Heart left ventricle (tissue), 16 donors: ENCODE measurements at places on chromosomes 1 and 21. TPM values are rescaled to one million over a fixed set of nuclear protein-coding genes. Genes with fewer than 3 reads are reported as not detected.

DNA sequence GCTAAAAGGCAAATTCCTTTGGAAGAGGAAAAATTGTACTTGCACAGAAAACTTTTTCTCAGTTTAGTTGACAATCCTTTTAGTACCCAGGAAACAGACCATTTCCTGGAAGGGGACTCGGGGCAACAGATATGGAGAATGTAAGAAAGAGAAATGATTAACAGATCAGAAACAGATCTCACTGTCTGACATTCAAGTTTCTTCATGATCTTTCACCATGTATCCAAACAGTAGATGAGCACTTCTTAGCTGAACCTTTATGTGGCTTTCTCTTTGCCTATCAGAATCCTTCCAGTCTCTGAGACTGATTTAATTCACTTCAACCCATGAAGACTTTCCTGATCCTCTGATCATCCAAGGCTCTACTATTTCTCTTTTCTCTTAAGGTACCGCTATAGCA is 2.7 kb downstream of the TTLL7 start:
- H3K27ac ChIP-seq, result no peak overlapping the region
- H3K4me3 ChIP-seq, result no peak overlapping the region
- H3K4me1 ChIP-seq, result peaks cover 5% of the 10 kb centered on the region
- H3K27me3 ChIP-seq, result no peaks in the 10 kb centered on the region
- no peaks in the 10 kb centered on the region for H3K36me3 ChIP-seq
- no peak for DNase-seq

The ADGRL4 gene
- 16.2 TPM for total RNA-seq

- peaks cover 7% of the 10 kb centered on the region for H3K4me1 ChIP-seq
- no peak for DNase-seq
- H3K27ac ChIP-seq, result no peak overlapping the region
- H3K4me3 ChIP-seq, result no peak overlapping the region
- no peaks in the 10 kb centered on the region for H3K27me3 ChIP-seq
Measured at GRCh38 chr1:8951231-8951630, 5.6 kb downstream of the CA6 start.

- H3K4me1 ChIP-seq, result no peaks in the 10 kb centered on the region
- H3K27ac ChIP-seq, result no peak overlapping the region
- H3K4me3 ChIP-seq, result no peak overlapping the region
- H3K27me3 ChIP-seq, result no peaks in the 10 kb centered on the region
- no peak for DNase-seq
Measured at GRCh38 chr1:169574336-169574735, 11.9 kb downstream of the F5 start.

The SERPINC1 gene
- not detected for total RNA-seq

DNA sequence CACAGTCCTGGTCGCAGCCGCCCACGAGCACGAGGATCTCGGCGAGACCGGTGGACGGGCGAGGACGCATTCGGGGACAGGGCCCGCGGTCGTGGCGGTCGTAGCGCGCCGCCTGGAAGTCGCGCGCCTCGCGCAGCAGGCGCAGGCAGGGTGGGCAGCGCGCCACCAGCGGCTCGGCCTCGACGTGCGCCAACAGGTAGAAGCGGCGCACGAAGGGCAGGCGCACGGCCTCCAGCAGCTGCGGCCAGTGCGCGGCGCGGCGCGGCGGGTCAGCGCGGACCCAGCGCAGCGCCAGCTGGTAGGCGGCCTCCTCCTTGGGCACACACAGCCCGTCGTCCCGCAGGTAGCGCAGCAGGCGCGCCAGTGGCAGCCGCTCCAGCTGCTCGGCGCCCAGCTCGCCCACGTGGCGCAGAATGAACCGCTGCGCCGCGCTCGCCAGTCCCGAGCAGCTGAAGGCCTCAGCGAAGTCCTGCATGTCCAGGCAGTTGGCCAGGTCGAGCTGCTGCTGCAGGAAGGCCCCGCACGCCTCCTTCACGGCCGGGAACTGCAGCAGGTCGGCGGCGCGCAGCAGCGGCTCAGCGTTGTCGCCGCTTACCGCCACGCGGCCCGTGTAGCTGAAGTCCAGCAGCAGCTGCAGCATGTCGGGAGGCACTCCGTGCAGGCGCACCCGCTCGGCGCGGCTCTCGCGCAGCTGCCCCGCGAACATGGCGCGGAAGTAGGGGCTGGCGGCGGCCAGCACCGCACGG is 573 bp downstream of the KLHL21 start:
- H3K27ac ChIP-seq, result peak overlapping the region; percentile 100
- no peak for DNase-seq
- H3K4me1 ChIP-seq, result peaks cover 52% of the 10 kb centered on the region
- peak overlapping the region; percentile 81 for H3K4me3 ChIP-seq
- H3K27me3 ChIP-seq, result no peaks in the 10 kb centered on the region

The SIKE1 gene
- total RNA-seq, result 34.2 TPM

GRCh38 chr1:102032534-102032933 is 35.8 kb upstream of the OLFM3 start:
- H3K4me3 ChIP-seq, result no peak overlapping the region
- no peaks in the 10 kb centered on the region for H3K4me1 ChIP-seq
- H3K27ac ChIP-seq, result no peak overlapping the region
- no peaks in the 10 kb centered on the region for H3K36me3 ChIP-seq
